Kidney (tissue), 22 donors: ENCODE measurements at places on chromosomes 5 and 9. TPM values are rescaled to one million over a fixed set of nuclear protein-coding genes. Genes with fewer than 3 reads are reported as not detected.

DNA sequence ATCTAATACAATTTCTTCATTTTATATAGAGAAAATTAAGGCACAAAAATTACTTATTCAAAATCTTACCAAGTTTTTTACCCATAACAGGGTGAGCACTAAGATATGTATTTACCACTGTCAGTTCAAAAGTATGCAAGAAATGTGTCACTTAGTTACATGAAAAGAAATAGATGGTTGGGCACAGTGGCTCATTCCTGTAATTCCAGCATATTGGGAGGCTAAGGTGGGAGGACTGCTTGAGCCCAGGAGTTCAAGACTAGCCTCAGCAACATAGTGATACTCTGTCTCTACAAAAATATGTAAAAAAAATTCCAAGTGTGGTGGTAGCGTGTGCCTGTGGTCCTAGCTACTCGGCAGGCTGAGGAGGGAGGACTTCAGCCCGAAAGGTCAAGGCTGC, 19.4 kb downstream of the YIPF5 start:
- H3K4me3 ChIP-seq: no peak overlapping the region
- no peaks in the 10 kb centered on the region for H3K36me3 ChIP-seq
- peak; percentile 36 for DNase-seq

Gene TTC16
- polyA plus RNA-seq: 0.32 TPM

DNA sequence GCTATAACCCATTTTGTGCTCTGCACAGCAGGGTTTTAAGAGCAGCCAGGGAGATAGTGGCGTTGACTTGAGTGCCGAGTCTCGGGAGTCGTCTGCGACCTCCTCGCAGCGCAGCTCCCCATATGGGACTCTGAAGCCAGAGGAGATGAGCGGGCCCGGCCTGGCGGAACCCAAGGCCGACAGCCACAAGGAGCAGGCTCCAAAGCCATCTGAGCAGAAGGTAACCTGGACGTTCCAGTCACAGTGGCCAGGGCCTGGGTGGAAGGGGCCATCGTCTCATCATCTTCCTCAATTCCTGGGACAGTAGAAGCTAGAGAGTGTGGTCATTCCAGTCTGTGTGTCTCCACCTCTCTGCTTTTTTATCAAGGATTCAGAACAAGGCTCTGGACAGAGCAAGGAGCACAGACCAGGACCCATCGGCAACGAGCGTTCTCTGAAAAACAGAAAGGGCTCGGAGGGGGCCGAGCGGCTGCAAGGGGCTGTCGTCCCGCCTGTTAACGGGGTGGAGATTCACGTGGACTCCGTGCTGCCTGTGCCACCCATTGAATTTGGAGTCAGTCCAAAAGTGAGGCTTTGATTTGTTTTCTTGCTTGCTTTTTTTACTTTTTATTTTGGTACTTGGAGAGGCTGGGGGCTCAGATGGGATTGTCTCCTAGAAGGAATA, 20.2 kb upstream of the POMT1 start:
- H3K27me3 ChIP-seq: no peaks in the 10 kb centered on the region
- H3K27ac ChIP-seq: no peak overlapping the region
- no peaks in the 10 kb centered on the region for H3K4me1 ChIP-seq
- peaks cover 80% of the 10 kb centered on the region for H3K36me3 ChIP-seq
- no peak overlapping the region for H3K4me3 ChIP-seq
- no peak for DNase-seq

Gene ANKRD18A
- 2.4 TPM for polyA plus RNA-seq

DNA sequence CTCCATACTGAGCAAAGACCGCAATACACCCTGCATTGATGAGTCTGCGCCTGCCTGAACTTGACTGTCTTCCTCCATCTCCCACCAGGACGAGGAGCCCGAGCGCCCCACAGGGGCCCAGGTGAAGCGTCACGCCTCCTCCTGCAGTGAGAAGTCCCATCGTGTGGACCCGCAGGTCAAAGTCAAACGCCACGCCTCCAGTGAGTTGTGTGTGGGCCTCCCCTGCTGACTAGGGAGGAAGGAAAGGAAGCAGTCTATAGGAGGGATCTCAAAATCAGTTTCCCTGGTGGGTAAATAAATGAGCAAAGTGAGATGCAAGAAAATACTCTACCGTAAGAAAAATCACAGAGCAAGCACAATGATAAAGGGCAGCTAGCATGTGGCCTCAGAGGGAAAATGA, 22.8 kb upstream of the GRPEL2 start:
- H3K36me3 ChIP-seq: no peaks in the 10 kb centered on the region
- H3K27me3 ChIP-seq: no peaks in the 10 kb centered on the region
- peak overlapping the region; percentile 59 for H3K27ac ChIP-seq
- H3K4me3 ChIP-seq: no peak overlapping the region
- peaks cover 30% of the 10 kb centered on the region for H3K4me1 ChIP-seq
- no peak for DNase-seq

Gene GRXCR2
- not detected for polyA plus RNA-seq

Gene NIPSNAP3A
- 31.2 TPM for polyA plus RNA-seq

Gene SQSTM1
- 309 TPM for polyA plus RNA-seq

Gene GRIN3A
- 0.06 TPM for polyA plus RNA-seq

Gene FOXD4
- polyA plus RNA-seq: 0.43 TPM

- no peak overlapping the region for H3K27ac ChIP-seq
- no peak for DNase-seq
- H3K36me3 ChIP-seq: no peaks in the 10 kb centered on the region
- H3K4me3 ChIP-seq: no peak overlapping the region
Measured at GRCh38 chr5:147731431-147732290, 50.9 kb downstream of the JAKMIP2 start.

Gene ZNF883
- polyA plus RNA-seq: 2.9 TPM

DNA sequence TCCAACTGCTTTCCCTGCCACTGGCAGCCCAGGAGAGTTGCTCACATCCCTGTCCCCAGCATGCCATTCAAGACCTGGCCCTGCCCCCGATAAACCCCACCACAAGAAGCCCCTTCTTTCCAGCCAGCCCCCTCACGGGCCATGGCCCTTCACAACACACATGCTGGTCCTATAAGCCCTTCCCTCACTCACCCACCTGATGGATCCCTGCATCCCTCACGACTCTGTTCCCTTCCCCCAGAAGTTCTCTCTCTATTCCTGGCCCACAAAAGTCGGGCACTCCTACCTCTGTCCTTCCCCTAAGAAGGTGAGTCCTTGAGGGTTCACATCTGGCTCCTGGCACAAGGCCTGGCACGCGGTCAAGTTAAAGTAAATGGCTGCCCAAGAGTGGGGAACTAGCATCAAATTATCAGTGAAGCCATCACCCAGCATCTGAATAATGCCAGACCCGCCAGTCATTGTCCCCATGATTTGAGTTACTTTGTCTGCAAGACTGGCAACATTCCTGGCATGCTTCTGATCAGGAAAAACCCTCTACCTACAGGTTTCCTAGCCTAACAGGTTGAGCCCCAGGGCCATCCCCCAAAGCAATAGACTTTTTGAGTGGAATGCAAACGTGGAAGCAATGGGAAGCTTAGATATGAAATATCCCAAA, 65.9 kb downstream of the CRB2 start:
- peaks cover 2% of the 10 kb centered on the region for H3K4me1 ChIP-seq
- H3K36me3 ChIP-seq: peaks cover 2% of the 10 kb centered on the region
- no peak for DNase-seq
- H3K27me3 ChIP-seq: no peaks in the 10 kb centered on the region

GRCh38 chr9:124197177-124198095, 60.3 kb upstream of the NEK6 start:
- H3K4me1 ChIP-seq: no peaks in the 10 kb centered on the region
- H3K4me3 ChIP-seq: no peak overlapping the region
- H3K27me3 ChIP-seq: no peaks in the 10 kb centered on the region
- H3K27ac ChIP-seq: no peak overlapping the region
- DNase-seq: peak; percentile 39

GRCh38 chr5:75662061-75662460, 50.8 kb downstream of the ANKDD1B start:
- H3K27ac ChIP-seq: no peak overlapping the region
- no peaks in the 10 kb centered on the region for H3K4me1 ChIP-seq
- DNase-seq: no peak
- H3K27me3 ChIP-seq: no peaks in the 10 kb centered on the region
- no peak overlapping the region for H3K4me3 ChIP-seq

Gene LMAN2
- polyA plus RNA-seq: 190 TPM

Gene TEX48
- polyA plus RNA-seq: not detected

Gene RASGEF1C
- 0.15 TPM for polyA plus RNA-seq

DNA sequence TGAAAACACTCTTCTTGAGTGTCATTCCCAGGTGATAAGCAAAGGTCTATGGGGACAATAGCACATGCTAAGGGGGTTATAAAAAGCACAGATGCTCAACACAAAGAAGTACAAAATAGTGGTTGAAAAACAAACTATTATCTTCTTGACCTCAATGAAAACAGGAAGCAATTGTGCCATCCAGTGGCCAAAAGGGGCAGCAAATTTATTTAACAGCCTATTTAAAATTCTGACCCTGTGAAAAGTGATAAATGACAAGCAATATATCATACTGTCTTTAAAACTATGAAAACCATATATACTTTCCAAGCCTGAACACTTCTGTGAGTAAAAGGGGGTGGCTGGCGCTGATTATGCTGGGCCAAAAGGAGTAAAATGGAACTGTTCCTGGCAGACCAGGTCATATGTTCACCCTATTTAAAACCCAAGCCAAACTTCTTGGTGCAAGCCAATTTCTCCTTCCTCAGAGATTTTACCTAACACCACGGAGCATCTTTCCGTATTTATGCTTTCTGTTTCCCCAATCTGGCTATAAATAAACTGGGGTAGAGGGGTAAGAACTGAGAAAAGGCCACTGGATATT, 29.7 kb downstream of the TEX10 start:
- no peaks in the 10 kb centered on the region for H3K27me3 ChIP-seq
- H3K27ac ChIP-seq: no peak overlapping the region
- peak; percentile 65 for DNase-seq
- H3K36me3 ChIP-seq: peaks cover 6% of the 10 kb centered on the region

- no peak overlapping the region for H3K4me3 ChIP-seq
- H3K27ac ChIP-seq: no peak overlapping the region
- peaks cover 5% of the 10 kb centered on the region for H3K36me3 ChIP-seq
Measured at GRCh38 chr9:136220017-136220729, 15.2 kb upstream of the LHX3 start.

Gene PKD2L2
- polyA plus RNA-seq: not detected

- H3K36me3 ChIP-seq: no peaks in the 10 kb centered on the region
- H3K4me3 ChIP-seq: no peak overlapping the region
- no peak overlapping the region for H3K27ac ChIP-seq
- DNase-seq: no peak
- H3K27me3 ChIP-seq: no peaks in the 10 kb centered on the region
Measured at GRCh38 chr9:81886665-81887064, 41.6 kb upstream of the SPATA31D4 start.

Gene PCDHA10
- 1.7 TPM for polyA plus RNA-seq

GRCh38 chr9:109176963-109177362, 9.9 kb upstream of the FRRS1L start:
- H3K4me1 ChIP-seq: no peaks in the 10 kb centered on the region
- DNase-seq: no peak
- no peaks in the 10 kb centered on the region for H3K27me3 ChIP-seq

Gene ADAMTS12
- polyA plus RNA-seq: 0.75 TPM

DNA sequence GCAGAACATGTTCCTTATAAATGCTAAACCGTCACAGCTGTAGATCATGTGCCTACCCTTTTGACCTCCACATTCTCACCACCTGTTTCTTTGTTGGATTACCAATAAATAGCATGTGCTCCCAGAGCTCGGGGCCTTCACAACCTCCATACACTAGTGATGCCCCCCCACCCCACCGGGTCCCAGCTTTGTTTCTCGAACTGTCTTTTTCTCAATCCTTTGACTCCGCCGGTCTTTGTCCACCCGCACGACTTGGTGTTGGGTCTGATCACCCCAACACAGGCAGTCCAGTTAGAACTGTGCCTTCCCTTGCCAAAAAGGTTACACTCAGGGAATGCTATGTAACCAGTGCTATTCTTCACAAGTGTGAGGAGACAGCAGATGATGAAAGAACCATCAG, 485.9 kb upstream of the C9orf72 start:
- H3K4me3 ChIP-seq: no peak overlapping the region
- no peak for DNase-seq
- no peaks in the 10 kb centered on the region for H3K36me3 ChIP-seq
- H3K4me1 ChIP-seq: no peaks in the 10 kb centered on the region
- no peaks in the 10 kb centered on the region for H3K27me3 ChIP-seq

GRCh38 chr9:114738581-114739316, 56.8 kb upstream of the TEX48 start:
- no peak overlapping the region for H3K4me3 ChIP-seq
- DNase-seq: peak; percentile 68
- H3K36me3 ChIP-seq: no peaks in the 10 kb centered on the region
- H3K27me3 ChIP-seq: no peaks in the 10 kb centered on the region
- no peak overlapping the region for H3K27ac ChIP-seq
- H3K4me1 ChIP-seq: no peaks in the 10 kb centered on the region

DNA sequence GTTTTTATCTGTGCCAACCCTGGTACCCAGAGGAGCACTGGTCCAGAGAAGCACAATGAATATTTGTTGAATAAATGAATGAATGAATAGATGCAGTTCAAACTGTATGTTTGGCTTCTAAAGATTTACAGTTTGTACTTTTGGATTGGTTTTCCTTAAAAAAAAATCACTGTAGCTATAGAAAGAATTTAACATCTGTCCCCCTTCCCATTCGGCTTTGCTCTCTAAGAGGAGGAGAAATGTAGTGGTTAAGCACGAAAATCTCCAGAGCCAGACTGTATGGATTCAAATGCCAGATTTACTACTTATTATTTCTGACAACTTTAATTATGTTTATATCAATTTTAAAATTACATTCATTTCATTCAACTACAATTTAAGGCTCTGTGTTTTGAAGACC, 98.8 kb upstream of the MAMDC2 start:
- no peaks in the 10 kb centered on the region for H3K36me3 ChIP-seq
- no peak overlapping the region for H3K27ac ChIP-seq

- H3K27me3 ChIP-seq: no peaks in the 10 kb centered on the region
- H3K4me3 ChIP-seq: no peak overlapping the region
- DNase-seq: no peak
- H3K36me3 ChIP-seq: peaks cover 5% of the 10 kb centered on the region
Measured at GRCh38 chr9:130236436-130236985, 29.0 kb upstream of the HMCN2 start.

Gene TRIM36
- 0.39 TPM for polyA plus RNA-seq

DNA sequence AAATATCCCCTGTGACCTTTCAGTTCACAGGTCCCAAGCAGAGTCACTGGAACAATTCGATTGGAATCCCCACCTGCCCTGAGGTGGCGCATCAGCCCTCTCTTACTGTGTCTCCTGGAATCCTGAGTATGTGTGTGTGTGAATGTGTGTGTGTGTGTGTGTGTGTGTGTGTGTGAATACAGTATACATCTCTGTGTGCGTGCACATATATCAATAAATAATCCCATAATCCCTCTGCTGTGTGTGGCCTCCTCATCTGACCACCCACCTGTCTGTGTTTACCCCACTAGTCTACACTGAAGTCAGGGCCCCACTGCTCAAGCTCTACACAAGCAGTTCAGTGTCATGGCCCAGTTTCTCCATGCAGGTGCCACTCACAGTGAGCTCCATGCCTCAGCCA, 187.4 kb downstream of the ERCC6L2 start:
- H3K36me3 ChIP-seq: no peaks in the 10 kb centered on the region
- H3K4me3 ChIP-seq: no peak overlapping the region
- no peak overlapping the region for H3K27ac ChIP-seq
- DNase-seq: no peak
- H3K27me3 ChIP-seq: no peaks in the 10 kb centered on the region
